ENCODE measurements at places on chromosomes 11 and 22.

GRCh38 chr22:50267591-50268390, 2.4 kb downstream of the MAPK11 start:
- DNase-seq: peak; percentile 80

- no peak for DNase-seq
These were observed 14.4 kb downstream of the KCNQ1 start for GRCh38 chr11:2459016-2459725.

GRCh38 chr11:95505927-95506426, 275.0 kb upstream of the SESN3 start:
- DNase-seq: no peak

DNA sequence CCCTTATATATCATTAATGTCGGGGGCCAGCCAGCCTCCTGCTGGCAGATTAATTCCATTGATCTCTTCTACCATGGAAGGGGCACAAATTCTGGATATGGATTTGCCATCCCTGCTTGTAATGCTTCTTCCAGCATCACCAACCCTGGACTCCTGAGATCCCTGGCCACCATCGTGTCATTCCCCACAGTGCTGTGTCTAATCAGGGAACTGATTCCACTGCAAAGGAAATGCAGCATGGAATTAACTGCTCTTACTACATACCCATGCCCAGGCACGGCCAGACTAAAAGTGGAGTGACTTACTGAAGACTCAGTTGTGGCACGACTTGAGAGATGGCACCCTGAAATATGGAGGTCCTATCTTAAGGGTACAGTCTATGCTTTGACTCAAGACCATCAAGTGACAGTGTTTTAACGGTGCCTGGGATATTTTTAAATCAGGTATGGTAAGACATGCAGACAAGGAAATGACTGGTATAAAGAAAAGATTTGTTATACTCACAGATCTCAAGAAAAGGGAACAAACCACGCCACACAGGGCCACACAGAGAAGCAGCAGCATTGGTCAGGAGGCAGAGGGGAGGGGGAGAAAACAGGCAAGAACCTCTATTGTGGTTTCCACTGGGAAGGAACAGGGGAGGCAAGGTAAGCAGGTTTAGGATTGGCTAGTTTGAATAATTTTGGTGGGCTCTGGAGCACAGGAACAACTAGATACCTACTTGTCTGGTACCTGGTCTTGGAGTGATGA, 65.1 kb downstream of the IGLL5 start:
- no peak for DNase-seq

DNA sequence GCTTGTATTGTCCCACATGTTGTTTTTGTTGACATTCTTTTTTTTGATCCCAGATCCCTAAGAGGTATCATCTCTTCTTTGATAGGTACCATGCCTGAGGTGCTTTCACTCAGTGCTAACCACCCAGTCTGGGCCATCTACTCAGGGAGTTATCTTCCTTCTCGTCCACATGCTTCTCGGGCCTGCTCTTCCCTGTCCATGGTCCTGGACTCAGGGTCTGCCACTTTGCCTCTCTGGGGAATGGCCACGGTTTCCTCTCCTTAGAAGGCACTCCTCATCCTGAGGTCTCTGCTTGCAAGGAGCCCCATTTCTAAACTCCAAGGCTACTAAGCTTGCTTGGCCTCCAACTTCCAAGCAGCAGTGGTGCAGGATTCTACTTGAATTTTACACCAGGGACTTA, 227.0 kb upstream of the NCAM1 start:
- DNase-seq: no peak

DNA sequence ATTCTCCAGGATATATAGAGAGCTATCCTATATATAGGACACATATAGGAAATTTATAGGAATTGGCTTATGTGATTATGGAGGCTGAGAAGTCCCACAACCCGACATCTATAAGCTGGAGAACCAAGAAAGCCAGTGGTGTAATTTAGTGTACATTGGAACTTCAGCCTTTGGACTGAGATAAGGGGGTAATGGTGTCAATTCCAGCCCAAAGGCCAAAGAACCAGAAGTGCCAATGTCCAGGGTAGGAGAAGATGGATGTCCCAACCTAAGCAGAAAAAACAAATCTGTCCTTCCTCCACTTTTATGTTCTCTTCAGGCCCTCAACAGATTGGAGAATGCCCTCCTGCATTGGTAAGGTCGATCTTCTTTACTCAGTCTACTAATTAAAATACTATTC, 25.5 kb upstream of the SMCO4 start:
- DNase-seq: no peak

GRCh38 chr22:17303840-17304779, 65.2 kb upstream of the CECR2 start:
- no peak for DNase-seq

DNA sequence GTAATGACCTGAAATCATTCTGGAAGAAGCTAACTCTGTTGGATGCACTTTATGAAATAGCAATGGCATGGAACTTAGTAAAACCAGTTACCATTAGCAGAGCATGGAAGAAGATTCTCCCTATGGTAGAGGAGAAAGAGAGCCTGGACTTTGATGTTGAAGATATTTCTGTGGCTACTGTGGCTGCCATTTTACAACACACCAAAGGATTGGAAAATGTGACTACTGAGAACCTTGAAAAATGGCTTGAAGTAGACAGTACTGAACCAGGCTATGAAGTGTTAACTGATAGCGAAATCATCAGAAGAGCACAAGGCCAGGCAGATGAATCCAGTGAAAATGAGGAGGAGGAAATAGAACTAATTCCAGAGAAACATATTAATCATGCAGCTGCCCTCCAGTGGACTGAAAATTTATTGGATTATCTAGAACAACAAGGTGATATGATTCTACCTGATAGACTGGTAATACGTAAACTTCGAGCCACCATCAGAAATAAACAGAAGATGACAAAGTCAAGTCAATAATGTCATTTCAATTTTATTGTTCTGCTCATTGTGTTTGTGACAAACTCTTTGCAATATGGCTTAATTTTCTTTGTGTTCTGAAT, 2.0 kb downstream of the JRKL start:
- DNase-seq: no peak

DNA sequence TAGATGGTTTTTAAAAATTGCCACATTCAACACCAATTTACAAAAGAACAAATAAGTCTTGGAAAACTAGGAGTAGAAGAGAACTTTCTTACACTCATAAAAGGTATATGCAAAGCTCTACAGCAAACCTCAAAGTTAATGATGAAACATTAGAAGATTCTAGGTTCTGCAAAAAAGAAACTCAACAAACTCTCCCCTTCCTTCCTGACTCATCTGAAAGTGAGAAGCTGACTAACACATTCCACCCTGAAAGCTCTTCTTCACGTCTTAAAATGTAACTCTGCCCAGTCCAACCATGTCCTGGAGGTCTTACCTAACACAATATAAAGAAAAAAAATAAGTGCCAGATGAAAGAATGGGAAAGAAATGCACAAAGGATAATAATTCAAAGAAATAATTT, 218.9 kb upstream of the ISX start:
- no peak for DNase-seq

DNA sequence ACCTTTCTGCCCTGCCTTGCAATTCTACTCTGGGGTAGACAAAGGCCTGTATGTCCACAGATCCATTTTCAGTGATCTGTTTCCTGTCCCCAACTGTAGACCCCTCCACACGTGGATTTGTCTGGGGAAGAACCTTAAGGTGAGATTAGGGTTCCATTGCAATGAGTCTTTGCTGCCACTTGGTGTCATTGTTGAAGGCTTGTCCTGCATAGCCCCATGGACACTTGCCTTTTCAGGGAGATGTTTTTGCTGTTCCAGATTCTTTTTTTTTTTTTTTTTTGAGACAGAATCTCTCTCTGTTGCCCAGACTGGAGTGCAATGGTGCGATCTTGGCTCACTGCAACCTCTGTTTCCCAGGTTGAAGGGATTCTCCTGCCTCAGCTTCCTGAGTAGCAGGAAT, 21.8 kb downstream of the SERPING1 start:
- DNase-seq: no peak

DNA sequence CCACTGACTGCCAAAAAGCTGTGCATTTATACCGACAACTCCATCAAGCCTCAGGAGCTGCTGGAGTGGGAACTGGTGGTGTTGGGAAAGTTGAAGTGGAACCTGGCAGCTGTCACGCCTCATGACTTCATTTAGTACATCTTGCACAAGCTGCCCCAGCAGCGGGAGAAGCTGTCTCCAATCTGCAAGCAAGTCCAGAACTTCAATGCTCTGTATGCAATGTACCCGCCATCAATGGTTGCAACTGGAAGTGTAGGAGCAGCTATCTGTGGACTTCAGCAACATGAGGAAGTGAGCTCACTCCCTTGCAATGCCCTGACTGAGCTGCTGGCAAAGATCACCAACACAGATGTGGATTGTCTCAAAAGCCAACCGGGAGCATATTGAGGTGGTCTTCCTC, at the start of gene SLC22A25:
SLC22A25 (minus strand) TSS at position 67 of the 400 bp plus-strand sequence. CDS start 13,947 bp downstream, outside the sequence.
- no peak for DNase-seq

DNA sequence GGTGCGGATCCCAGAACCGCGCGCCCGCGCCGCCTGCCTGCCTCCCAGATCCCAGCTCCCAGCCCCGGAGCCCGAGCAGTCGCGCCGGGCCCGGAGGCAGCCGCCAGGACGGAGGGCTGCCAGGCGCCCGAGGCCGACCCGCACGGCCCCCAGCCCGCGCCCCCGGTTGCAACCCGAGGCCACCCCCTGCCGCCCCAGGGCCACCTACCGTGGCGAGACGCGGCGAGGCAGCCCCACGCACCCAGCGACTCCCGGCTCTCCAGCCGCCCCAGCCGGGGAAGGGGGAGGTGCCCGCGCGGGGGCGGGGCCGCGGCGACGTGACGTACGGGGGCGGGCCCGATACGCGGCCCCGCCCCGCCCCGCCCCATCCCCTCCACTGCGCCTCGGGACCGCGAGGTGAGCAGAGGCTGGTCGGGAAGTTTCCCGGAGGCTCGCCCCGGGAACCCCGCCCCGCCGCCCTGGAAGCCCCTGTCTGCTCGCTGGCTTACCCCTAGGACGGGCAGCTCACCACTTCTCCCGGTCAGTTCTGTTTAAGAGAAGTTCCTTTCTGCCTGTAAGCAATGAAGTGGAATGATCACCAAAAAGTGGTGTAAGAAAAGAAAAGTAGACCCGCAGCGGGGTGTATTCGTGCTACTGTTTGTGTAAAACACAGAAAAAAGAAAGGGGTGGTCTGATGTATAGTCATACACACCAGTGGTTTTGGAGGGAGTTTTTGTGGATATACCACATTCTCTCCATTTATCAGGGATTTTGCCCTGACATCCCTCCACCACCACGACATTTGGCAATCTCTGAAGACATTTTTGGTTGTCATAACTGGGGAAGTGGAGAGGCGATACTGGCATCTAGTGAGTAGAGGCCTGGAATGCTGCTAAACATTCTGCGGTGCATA, at the start of gene TPST2:
TPST2 (minus strand) TSS at position 288 of the 892 bp plus-strand sequence. CDS start 48,502 bp downstream, outside the sequence.
- DNase-seq: peak; percentile 85

GRCh38 chr11:72085621-72086351, 5.1 kb downstream of the LRRC51 start:
- DNase-seq: no peak

DNA sequence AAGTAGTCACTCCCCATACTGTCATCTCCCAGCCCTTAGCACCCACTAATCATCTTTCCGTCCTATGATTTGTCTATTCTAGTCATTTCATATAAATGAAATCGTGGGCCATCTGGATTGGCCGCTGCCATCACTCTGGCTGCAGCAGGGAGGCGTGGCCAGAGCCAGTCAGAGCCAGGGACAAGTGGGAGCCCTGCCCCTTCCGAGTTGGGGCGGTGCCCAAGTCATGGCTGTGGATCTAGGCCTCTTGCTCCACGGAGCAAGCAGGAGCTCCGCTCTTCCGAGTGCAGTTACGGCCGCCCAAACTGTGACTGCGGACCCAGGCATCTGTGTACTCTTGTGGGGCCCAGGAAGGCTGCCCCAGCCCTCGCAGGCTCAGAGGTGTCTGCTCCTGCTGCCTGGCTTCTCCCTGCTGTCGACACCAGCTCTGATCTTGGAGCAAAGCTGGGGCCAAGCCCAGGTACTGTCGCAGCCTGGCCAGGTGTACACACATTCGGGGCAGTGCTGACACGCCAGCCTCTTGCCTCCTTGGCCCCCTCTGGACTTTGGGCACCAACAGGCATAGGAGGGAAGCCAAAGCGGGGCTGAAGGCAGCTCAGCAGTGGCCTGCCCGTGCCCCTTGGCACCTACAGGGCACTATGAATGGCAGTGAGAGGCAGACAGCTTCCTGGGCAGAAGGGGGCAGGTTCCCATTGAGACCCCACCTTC, 8.4 kb downstream of the MRPL48 start:
- DNase-seq: no peak

GRCh38 chr22:47161631-47162030, 399.2 kb downstream of the TBC1D22A start:
- no peak for DNase-seq

- no peak for DNase-seq
These were observed 15.7 kb downstream of the DMC1 start for GRCh38 chr22:38554281-38554680.

Measured in H1 (cell line).